ENCODE measurements at places on chromosomes 7 and 10.

DNA sequence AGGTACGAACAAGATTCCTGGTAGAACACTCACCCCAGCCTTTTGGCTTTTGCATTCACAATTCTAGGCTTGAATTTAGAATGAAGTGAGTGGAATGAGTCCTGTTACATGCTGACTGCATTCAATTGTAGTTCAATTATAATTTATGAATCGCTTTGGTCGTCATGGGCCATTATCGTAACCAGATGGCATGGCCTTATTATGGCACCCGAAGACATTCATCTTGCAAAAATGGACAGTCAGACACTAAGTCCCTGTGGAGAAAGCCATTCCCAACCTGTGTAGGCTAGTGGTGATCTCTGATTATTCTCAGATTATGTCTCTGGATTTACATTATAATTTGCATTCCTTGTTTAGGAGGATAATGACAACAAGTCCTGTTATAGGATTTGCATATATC is 292.4 kb upstream of the NPSR1 start:
- no peak for DNase-seq

- no peak for DNase-seq
Observed at GRCh38 chr7:105224884-105225651, 163.7 kb downstream of the SRPK2 start.

- no peak for DNase-seq
Observed at GRCh38 chr10:9681655-9682054, 1336.0 kb upstream of the CELF2 start.

DNA sequence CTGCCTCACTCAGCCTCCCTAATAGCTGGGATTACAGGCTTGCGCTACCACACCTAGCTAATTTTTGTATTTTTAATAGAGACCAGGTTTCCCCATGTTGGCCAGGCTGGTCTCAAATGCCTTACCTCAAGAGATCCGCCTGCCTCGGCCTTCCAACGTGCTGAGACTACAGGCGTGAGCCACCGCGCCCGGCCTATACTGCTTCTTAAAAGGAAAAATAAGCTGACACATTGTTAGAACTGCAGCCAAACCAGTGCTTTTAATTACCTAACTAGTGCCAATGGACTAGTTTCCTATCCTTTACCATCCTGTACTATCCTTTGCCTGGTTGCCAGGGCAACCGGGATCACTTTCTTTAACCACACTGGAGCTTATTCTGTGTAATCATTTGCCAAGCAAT is 108.0 kb downstream of the LRRTM3 start:
- DNase-seq: no peak

GRCh38 chr10:55641601-55642000 is 719.5 kb downstream of the ZWINT start:
- DNase-seq: no peak

DNA sequence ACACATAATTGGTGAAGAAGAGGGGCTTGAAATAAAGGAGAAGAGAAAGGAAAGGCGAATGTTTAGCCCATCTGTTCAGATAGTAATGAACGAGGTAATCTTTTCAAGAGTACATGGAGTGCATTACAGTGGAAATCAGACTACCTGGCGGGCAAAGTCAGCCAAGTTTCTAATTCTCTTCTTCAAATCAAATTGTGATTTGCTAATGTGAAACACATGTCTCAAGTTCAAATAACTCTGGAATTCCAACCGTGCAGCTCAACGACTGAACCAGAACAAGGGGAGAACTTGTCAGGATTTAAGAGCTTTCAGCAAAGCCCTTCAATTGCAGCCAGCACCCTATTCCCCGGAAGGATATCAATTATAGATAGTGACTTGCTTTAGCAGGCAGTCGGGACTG is 216.9 kb downstream of the GLI3 start:
- DNase-seq: no peak

Data from stimulated activated CD4-positive, alpha-beta T cell treated with anti-CD3 and anti-CD28 coated beads, TNF-alpha, amount 100 ng/mL, for 24 hours (primary cell).